ENCODE measurements at places on chromosomes 4 and X.

GRCh38 chrX:67723580-67724351 lies 179.9 kb downstream of the AR start:
- DNase-seq, result no peak

DNA sequence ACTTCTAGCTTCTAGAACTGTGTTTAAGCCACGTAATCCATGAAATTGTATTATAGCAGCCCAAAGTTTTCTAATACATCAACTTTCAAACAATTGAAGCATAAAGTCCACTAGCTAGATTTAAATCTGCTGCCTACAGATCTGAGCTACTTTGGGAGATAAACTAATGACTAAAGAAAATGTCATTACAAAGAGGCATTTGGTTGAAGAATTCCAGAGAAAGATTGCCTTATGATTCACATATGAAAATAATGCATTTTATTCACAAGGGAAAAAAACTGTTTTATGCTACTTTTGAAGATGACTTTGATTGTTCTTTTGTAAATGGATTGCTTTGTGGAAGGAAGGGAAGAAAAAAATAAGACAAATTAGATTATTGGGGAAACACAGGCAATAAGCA lies 124.1 kb upstream of the SLIT2 start:
- no peak for DNase-seq

DNA sequence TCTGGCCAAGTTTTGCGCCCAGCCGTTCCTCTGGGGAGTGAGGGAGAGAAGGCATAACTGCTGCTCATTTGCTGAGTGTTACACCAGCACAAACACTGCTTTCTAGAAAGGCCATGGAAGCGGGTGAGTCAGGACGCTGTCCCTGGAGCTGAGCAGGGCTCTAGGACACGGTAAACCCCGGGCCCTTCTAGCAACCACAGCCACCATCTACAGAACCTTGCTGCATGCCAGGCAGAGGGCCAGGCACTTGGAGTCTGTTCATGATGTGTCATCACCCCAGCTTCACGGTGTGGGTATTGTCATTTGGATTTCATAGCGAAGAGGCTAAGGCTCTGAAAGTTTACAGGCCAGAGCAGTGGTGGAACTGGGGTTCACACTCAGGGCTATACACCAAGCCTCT lies 31.8 kb upstream of the C4orf50 start:
- DNase-seq, result no peak

GRCh38 chr4:184792950-184793555 lies 32.7 kb downstream of the ACSL1 start:
- peak; percentile 89 for DNase-seq

- no peak for DNase-seq
Measured at GRCh38 chr4:97892592-97893266, 250.5 kb downstream of the STPG2 start.

- no peak for DNase-seq
Measured at GRCh38 chrX:32370456-32371205, 840.7 kb downstream of the DMD start.

DNA sequence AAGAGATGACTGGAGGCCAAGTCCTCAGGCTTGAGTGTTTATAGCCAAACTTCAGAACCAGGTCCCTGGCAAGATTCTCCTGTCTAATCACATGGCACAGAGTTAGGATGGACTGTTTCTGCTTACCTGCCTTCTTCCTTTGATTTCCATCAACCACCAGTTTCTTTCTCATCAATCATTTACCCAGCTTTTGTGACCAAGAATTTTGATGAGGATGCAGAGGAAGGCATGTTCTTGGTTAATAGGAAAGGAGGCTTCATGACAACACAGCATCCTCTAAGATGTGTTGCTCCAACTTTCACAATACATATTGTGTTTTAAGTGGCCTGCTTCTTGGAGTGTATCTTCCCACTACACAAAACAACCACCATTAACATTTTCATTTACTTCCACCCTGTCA lies 65.3 kb downstream of the NFKB1 start:
- no peak for DNase-seq

- DNase-seq, result no peak
Measured at GRCh38 chr4:88458104-88458740, 1.3 kb downstream of the HERC5 start.

GRCh38 chrX:67351411-67351810 lies 192.4 kb upstream of the AR start:
- no peak for DNase-seq

GRCh38 chr4:187608001-187608421 lies 387.6 kb upstream of the ZFP42 start:
- peak; percentile 55 for DNase-seq

DNA sequence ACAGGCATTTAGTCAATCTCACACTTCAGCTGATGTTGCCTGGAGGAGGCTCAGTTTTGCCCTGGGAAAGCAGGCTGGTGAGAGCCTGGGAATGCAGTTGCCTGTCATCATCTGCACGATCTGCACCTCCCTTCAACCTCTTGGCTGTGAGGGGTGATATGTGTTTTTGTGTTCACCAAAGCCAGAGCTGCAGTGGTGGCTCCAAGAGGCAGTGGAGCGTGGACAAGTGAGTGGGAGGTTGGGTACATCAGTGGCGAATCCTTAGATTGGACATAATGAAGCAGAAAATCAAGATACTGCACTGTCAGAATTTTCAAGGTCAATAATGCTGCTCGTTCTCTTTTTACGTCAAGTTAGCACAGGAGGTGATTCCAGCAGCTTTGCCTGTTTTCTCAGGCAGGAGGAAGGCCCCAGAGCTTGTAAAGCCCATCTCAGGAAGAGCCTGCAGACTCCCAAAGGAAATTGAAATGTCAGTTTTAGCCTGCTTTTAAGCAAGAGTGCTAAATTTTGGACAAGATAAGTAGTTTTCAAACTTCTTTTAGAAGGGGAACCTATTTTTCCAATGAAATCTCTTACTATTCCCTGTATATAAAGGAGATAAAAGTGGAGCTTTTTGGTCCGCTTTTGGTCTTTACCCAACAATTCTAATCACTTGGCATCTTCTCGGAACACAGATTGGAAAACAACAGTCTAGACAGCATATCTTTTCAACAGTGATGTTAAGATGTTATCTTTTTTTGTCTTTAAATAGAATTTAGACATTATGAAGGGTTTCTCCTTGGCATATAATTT lies 92.8 kb downstream of the FRAS1 start:
- no peak for DNase-seq

GRCh38 chr4:108953941-108954340 lies 191.1 kb upstream of the ETNPPL start:
- no peak for DNase-seq

DNA sequence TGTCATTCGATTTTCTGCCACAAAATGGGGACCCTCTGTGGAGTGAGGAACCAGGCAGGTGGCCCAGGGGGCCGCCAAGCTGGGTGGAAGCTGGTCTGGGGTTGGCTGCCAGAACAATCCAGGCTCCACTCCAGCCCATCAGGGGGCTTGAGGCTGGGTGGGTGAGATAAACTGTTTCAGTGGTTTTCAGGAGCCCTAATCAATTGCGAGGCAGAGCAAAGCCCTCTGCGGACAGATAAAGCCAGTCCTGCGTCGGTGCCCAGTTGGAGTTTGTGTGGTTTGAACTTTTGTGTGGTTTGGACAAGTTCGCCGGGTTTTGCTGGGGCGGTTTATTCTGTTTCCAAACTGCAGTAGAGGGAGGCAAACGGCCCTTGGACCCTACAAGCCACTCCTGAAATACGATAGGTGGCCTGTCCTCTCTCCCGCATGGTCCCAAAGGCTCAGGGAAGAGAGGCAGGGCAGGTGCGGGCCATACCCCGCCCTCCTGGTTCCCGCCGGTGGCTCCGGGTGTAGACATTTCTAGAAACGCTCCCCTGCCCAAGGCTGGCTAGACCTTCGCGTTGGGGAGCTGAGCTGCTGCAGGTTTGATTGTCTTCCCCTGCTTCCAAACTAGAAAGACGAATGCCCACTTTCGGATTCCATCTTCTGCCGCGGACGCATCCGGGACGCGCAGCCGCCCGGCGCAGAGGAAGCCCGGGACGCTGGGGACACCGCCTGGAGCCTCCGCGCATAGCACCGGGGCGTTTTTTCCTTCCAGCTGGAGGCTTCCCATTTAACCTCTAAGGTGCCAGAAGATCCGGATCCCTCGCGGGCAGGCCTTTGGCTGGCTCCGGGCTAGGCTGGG lies 169.0 kb upstream of the BCOR start:
- no peak for DNase-seq

- DNase-seq, result no peak
Measured at GRCh38 chr4:1169691-1170096, 2.7 kb downstream of the SPON2 start.

DNA sequence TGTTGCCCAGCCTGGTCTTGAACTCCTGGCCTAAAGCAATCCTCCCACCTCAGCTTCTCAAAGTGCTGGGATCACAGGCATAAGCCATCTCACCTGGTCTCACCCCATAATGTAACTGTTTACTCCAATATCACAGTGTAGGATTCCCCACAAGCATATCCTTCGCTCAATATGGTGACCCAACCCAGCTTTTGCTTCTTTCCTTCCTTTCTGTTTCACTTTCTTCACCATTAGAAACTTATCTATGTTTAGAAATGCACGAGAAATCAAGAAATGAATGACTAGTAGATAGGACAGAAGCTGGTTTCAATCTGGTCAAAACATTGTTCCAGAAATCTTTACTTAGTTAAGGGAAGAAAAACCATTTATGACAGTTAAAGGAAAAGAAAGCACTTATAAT lies 18.9 kb downstream of the TSPAN5 start:
- no peak for DNase-seq

DNA sequence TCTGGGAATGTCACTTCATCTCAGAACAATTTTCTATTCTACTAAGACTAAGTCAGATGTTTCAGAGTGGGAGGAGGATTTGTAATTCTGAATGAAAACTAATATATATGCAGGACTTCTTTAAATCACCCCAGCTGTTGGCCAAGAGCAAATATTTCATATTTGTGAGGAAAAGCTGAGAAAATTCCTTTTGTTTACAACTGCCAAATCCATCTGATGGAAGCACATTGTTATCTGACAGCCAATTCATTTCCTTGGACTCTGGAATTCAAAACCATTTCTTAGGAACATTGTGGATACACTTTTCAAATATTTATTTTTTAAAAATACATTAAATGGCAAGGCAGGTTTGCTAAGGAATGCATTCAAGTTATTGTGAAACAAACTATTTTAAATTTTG lies 8.0 kb downstream of the SLIT2 start:
- DNase-seq, result no peak

DNA sequence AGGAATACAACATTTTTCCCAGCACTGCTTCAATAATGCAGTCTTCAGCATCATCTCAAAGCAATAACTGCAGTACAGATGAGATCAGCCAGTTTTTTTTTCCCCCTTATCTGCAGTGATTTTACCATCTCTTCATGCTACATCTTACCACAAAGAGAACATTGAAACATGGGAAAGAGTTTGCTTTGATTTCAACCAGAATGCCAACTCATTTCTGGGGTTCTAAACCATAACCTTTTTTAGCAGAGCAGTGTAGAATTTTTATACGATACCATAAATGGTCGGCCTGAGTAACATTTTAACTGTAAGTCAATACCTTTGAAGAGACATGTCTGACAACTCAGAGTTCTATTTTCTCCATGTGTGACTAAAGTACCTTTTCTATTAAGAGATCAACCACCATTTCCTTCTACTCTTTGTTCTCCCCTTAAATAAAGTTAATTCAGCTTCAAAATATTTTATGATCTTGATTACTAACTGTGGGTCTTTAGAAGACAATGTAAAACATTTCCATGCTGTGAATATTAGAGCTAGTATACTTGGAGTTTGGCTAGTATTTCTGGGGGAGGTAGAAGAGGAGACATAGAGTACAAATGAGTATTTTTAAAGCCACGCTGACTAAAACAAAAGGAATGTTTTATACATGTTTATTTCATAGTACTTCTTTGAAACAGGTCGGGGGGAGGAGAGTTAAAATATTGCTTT lies 69.1 kb downstream of the TET2 start:
- DNase-seq, result no peak

- no peak for DNase-seq
Measured at GRCh38 chrX:145099204-145099603, 148.1 kb upstream of the SPANXN1 start.

- DNase-seq, result no peak
Measured at GRCh38 chr4:85964298-85964697, 395.6 kb downstream of the MAPK10 start.

GRCh38 chrX:119698845-119699244 lies 5.9 kb upstream of the SEPTIN6 start:
- no peak for DNase-seq

DNA sequence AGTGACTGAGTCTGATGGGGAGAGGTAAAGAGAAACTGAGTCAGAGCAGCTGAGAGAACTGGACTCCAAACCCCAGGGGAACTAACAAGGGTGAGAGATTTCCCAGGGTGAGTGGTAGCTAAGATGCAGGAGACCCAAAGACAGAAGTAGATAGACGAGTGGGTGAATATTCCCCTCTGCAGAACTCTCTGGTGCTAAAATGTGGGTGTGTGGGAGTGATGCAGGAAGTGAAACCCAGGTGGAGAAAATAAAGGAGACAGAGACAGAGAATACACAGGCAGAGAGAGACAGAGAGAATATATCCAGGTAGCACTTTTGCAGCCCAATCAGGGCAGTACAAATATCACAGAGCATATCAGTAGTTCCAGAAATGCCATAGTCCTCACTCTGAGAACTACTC lies 212.5 kb upstream of the ZIC3 start:
- DNase-seq, result no peak

DNA sequence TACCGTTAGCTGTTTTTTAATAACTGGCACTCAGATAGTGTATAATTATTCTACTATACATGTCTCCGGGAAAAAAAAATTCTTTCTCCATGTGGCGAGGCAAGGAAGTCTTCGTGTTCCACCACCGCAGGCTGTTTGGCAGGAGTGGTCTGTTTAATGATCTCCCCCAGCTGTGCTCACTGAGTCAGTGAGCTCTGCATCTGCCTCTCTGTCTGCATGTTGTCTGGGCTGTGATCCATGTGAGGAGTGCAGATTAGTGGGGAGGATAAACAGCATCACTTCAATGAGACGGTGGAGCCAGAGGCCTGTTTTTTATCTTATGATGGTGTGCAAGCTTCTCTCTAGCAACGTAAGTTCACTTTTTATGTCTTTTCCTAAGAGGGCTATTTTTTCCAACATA lies 69.8 kb downstream of the RPS3A start:
- no peak for DNase-seq

GRCh38 chrX:150688911-150689451 lies 4.2 kb upstream of the MTMR1 start:
- DNase-seq, result peak; percentile 73

Data from epithelial cell of prostate (primary cell).